Activated T-helper 1 cell treated with Interleukin-2 at 50 U/mL for 16 hours (primary cell): ENCODE measurements at places on chromosomes 1 and 21.

DNA sequence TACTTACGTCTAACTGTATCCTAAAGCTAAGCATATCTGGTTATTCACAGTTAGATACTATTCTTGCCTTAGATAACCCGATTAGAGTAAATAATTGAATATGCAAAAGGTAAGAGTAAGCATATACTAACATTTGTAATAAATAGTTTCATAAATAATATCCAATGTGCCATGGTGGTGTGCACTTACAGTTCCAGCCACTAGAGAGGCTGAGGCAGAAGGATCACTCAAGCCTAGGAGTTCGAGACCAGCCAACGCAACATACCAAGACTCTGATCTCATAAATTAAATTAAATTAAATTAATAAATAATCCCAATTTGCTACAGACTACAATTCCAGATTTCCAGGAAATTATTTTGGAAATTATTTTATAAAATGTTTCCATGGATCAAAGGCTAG lies 12.2 kb downstream of the ARID4B start:
- DNase-seq = no peak

GRCh38 chr21:23743821-23744220 lies 1863.5 kb downstream of the MRPL39 start:
- DNase-seq = no peak

DNA sequence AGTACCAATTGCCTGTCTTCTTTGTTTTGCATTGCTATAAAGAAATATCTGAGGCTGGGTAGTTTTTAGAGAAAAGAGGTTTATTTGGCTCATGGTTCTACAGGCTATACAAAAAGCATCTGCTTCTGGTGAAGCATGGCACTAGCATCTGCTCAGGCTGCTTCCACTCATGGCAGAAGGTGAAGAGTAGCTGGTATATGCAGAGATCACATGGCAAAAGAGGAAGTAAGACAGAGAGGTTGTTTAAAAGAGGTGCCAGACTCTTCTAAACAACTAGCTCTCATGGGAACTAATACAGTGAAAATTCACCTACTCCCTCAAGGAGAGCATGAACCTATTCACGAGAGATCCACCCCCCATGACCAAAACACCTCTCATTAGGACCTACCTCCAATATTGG lies 56.7 kb upstream of the GUCA2B start:
- no peak for DNase-seq

GRCh38 chr1:11768821-11769220 lies 6.8 kb downstream of the C1orf167 start:
- no peak for DNase-seq

GRCh38 chr1:145990249-145990855 lies 6.0 kb downstream of the TXNIP start:
- no peak for DNase-seq

- no peak for DNase-seq
These were observed 820.9 kb upstream of the ADGRL4 start for GRCh38 chr1:79827446-79827845.

DNA sequence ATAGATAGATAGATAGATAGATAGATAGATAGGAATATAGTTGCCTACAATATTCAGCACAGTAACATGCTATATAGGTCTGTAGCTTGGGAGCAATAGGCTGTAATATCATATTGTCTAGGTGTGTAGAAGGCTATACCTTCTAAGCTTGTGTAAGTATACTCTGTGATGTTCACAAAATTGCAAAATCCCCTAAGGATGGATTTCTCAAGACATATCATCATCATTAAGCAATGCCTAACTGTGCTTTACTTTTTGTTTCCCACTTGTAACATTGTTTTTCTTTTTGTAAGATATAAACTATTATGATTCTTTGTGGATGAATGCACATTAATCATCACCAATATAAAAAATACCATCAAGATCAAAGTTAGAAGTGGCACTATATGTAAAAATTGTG lies 1905.6 kb downstream of the NCAM2 start:
- no peak for DNase-seq

DNA sequence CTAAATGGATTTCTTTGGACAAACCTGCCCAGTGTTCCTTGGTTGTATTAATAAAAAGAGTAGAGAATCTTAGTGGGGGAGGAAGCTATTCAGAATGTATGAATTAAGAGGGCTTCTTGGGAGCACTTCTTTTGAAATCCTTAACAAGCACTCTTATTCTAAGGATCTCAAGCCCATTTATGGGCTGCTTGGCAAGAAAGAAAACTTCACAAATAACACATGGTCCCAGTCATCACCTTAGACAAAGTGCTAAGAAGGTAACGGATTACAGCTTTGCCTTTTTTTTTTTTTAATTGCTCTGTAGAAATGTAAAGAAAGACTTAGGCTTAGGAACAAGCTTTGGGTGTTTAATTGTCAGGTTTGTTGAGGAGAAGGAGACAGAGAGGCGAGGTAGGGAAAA lies 76.6 kb upstream of the IPO9 start:
- no peak for DNase-seq

- no peak for DNase-seq
These were observed 536.6 kb downstream of the RWDD3 start for GRCh38 chr1:95770581-95770980.

DNA sequence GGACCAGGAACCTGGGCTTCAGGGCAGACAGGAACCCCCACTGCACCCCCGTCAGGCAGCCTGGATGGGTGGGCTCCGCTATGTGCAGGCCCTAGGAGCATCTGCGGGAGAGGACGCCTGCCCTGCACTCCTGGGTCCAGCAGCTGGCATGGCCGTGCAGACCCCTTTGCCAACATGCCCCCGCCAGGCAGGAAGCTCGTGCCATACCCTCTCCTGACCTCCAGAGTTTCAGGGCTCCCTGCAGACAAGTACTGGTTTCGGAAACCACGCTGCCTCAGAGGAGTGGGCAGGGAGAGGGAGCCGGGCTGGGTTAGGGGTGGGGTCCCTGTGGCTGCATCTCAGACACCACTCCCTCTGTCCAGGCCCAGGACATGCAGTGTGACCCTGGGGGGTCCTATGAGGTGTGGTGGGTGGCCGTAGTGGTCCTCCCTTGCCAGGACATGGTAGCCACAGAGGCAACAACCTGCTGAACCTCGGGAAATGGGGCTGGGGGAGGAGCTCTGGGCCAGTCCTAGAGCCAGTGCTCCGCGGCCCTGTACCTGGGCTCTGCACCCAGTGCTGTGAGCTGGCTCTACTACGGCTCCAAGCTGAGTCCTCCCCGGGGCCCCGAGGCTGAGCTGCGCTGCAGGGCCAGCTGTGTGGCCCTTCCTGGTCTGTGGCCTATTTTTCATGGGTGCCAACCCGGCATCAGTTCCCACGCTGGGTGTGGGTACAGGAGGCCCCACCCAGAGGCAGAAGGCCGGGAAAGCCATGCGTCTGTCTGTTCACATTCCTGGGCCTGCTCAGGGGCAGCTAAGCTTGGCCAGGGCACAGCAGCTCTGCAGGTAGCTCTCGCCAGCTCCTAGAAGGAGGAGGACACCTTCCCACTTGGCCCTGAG lies 1.4 kb downstream of the PLEKHN1 start:
- no peak for DNase-seq

GRCh38 chr21:32951041-32951440 lies 74.7 kb upstream of the OLIG2 start:
- no peak for DNase-seq

DNA sequence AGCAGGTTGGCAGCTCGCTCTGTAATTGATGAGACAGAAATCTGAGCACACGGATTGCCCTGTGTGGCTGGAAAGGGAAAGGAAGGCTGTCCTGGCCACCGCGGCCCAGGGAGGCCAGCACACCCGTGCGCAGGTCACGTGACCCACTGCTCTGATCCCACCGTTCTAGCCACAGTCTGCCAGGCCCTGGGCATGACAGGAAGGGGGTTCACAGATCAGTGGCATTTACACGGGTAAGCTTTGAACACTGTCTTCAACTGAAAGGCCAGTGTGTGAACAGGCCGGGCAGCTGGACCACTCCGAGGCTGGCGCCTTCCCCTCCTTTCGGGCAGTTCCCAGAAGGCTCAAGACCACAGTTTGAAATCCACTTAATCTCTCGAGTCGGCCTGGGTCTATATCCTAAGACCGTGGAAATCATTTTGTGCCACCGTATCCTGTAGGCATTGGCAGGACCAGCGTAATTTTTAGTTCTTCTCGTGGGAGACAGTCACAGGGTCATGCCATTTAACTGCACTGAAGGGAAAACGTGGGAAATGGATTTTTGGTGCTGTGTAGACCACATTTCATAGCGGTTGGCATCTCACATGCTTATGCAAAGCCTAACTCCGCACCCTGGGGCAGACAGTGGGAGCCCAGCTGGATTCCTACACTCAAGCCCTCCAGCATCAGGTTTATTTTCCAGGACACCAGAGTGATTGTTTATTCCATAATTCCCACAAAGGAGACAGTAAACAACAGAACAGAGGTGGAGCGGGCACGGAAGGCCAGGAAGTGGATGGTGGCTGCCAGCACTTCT lies 3.1 kb upstream of the ADARB1 start:
- DNase-seq = no peak

DNA sequence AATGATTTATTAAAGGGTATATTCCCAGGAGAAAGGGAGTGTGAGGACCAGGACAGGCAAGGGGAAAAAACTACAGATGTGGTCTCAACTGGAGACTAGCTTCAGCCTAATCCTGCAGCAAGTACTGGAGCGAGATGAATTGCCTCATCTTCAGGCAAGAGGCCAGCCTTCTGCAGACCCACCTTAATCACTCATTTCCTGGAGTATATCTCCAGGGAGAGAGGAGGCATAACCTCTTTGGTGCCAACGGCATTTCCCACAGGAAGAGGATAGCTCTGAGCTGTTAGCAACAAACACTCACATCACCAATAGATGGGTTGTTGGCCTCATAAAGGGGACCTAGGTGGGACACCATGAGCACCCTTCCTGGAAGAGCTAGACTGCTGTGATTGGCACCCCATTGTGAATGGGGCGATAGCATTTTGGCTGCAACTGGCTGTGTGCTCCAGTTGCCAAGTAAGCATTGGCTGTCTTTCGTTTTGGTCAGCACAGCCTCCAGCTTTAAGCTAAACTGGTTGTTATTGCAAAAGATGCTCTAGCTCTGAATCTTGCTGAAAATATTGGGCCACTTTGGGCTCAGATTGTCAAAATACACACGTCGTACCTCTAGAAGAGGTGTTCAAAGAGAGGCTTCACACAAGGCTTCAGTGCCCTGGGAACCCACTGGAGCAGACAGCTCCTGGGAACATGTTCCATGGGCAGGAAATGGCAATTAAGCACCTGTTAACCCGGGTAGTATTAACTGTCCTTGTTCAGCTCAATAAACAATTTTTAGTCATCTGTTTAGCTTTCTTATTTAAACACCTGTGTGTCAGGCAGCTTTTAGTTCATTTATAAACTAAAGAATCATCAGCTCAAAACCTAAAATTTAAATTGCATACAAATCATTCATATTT lies 314.8 kb upstream of the C1orf87 start:
- no peak for DNase-seq

- DNase-seq = no peak
These were observed 158.9 kb upstream of the COA6 start for GRCh38 chr1:234214129-234214910.

DNA sequence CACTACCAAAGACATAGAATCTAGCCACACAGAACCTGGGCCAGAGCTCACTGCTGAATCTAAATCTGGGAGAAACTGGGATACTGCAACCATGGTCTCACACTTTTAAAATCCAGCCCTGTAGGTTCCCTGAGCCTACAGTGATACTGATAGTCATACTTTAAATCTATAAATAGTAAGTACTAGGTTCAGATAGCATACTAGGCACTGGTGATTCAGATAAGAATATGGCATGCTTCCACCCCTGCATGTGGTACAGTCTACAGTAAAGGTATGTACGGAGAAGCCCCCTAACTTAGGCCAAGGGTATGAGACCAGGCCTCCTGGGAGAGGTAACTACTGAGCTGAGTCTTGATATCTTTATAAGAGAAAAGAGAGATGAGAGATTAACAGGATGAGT lies 193.3 kb upstream of the HMGB4 start:
- no peak for DNase-seq

DNA sequence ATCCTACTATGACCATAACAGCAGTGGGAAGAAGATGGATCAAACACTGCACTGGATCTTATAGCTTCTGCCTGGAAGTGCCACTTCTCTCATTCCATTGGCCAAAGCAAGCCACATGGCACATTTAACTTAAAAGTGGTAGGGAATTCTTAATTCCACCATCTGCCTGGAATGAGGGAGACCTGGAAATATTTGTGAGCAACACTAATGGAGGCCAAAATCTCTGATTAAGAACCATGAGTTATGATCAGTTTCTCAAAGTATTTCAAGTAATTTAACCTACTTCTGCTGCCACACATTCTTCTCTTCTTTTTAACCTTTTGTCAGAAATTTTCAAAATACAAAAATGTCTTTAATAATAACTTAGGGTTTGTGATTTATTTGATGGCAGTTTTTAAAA lies 154.0 kb upstream of the C1orf87 start:
- no peak for DNase-seq

DNA sequence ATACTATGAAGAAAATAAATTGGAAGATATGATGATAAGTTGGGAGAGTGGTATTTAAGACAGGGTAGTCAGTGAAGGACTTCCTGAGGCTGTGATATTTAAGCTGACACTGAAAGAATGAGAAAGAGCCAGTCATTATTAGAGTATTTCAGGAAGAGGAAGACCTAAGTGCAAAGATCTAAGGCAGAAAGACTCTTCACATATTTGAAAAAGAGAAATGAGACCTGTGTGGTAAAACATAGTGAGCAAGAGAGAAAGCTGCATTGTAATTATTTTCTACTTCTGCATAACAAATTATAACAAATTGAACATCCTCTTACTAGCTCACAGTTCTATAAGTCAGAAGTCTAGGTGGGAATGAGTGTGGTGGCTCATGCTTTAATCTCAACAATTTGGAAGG lies 34.6 kb upstream of the DOCK7 start:
- no peak for DNase-seq

- no peak for DNase-seq
These were observed 139.9 kb downstream of the SETD4 start for GRCh38 chr21:35920436-35920835.

- no peak for DNase-seq
These were observed 60.3 kb upstream of the KCNK2 start for GRCh38 chr1:215022204-215022603.

DNA sequence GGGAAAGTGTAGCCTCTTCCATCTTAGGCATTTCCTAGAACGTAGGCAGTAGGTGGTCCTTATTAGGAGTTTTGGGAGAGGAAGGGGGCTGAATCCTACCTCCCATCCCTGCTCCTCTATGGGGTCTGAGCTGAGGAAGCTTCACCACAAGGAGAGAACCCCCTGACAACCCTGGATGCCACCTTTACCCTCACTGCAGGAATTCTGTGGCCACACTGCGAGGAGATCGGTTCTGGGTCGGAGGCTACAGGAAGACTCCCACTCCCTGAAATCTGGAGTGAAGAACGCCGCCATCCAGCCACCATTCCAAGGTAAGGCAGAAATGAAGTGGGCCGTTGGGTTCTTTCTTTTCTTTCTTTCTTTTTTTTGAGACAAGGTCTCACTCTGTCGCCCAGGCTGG lies 1.5 kb downstream of the MX1 start:
- DNase-seq = no peak

DNA sequence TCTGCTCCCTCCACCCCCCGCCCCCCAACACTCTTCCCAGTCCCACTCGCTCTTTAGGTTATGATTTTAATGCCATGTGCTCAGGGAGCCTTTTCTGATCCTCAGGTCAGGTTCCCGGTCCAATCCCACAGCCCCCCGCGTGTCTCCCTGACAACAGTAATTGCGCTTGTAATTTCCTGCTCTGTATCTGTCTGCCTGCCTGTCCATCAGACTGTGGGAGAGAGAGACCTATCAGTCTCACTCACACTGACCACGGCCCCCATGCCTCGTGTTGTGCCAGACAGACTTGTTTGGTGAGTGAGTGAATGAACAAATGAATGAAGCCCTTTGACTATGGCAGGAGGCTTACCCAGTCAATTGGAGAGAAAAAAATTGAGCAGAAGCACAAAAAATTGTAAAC lies 50.8 kb upstream of the ECE1 start:
- no peak for DNase-seq

GRCh38 chr1:175174309-175175102 lies 18.1 kb downstream of the KIAA0040 start:
- no peak for DNase-seq
